ENCODE measurements at places on chromosomes 7 and 10.

DNA sequence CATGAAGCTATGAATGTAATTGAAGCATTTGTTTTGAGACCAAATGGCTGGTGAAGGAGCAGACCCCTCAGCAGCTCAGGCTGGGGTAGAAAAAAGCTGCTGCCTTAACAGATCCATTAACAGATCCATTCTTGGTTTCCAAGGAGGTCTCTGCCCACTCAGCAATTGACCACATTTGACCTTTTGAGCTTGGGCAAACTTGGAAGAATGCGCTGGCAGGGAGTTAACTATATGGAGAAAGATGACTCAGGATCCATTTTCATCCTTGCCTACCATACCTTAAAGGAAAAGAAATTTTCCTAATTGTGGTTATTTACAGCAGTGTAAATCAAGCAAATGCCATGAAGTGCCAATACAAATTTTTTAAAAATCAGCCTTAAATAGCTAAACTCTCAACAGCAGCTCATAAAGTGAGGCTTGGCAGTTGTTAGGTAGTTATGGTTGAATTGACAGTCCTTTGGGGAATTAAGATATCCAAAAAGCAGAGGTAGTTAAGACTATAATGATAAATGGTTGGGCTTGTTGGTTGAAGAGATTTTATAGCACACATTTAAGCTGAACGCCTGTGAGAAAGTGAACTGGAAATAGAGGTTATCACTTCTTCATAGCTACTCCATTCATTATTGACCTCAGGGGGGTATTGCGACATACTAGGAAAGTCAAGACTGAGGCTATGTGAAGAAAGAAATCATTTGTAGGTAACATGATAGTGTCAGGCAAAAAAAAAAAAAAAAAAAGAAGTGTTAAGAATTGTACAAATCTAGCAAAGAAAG lies 83.9 kb downstream of the MKX start:
- no peak for DNase-seq

- no peak for DNase-seq
Measured at GRCh38 chr10:25989951-25990350, 55.9 kb downstream of the MYO3A start.

DNA sequence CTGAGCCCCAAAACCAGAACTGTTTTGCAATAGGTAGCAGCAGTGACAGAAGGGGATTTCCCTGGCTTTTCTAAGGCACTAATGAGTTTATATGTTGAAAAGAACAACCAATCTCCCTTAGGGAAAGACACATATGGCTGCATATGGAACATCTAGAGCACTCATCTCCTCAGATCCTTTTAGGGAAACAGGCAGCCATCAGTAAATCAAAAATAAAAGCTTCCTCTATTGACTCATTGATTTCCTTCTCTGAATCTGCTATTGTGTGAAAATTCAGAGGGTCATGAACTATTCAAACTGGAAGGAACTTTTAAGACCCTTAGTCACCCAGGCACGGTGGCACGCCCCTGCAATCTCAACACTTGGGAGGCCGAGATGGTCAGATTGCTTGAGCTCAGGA lies 110.9 kb upstream of the NANOS1 start:
- DNase-seq = no peak

DNA sequence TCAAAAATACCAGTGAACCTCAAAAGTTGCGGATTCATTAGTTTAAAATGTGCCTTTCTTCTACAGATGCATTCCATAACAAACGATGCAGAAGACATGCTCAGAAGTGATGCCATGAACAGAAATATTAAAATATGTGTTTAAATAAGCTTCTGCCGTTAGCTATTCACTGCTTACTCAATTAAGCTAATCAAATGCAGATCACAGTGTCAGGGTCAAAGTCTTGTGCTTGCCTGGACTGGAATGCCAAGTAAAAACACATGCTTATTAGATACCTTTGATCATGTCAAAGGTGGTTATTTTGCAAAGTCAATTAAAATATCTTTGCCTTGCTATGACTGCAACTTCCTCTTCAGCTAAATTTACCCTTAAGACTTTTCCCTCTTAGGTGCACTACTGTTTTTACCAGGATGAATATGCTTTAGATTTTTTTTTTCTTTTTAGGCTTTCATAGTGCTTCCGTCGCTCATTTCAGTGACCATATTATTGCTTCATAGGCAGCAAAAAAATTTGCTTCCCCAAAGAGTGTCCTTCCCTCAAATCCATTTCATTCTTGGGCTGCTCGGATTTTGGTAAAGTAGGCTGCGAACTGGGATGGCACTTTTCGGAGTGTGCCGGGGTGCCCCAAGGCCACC lies 905 bp downstream of the ASB13 start:
- DNase-seq = no peak

DNA sequence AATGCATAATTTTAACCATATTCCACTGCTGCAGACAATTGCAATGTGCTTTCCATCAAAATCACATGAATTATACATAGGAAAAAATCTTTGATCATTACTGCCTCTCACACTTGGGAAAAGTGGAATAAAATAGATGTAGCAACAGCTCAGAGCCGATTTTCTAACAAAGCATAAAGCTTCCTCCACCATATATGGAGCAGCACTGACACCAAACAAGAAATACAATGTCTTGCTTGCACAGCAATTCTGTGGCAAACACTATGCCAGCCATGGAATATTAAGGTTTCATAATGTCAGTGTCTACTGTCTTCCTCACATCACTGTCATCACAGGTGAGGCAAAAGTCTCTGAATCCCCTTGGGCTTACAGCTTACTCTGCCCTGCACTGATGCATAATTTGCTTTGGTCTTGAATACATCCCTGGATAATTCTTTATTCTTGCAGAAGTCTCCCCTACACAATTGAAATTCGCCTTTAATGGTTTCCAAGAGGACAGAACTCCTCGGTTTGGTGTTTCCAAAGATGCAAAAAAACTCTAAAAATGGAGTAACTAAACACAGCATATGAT lies 198.5 kb downstream of the CACNA2D1 start:
- no peak for DNase-seq

GRCh38 chr7:44898039-44898438 lies 12.7 kb upstream of the PURB start:
- no peak for DNase-seq
